ENCODE measurements at places on chromosomes 4 and X.

GRCh38 chr4:76639288-76639687 is 204.3 kb downstream of the SHROOM3 start:
- DNase-seq: peak; percentile 93

GRCh38 chr4:26482508-26483462 is 7.5 kb downstream of the CCKAR start:
- DNase-seq: no peak

- no peak for DNase-seq
These were observed 16.0 kb upstream of the FGF16 start for GRCh38 chrX:77431227-77431626.

- DNase-seq: no peak
These were observed 76.6 kb downstream of the SH3KBP1 start for GRCh38 chrX:19810802-19811201.

- peak; percentile 15 for DNase-seq
These were observed 153.4 kb upstream of the ARSJ start for GRCh38 chr4:114132830-114133229.

DNA sequence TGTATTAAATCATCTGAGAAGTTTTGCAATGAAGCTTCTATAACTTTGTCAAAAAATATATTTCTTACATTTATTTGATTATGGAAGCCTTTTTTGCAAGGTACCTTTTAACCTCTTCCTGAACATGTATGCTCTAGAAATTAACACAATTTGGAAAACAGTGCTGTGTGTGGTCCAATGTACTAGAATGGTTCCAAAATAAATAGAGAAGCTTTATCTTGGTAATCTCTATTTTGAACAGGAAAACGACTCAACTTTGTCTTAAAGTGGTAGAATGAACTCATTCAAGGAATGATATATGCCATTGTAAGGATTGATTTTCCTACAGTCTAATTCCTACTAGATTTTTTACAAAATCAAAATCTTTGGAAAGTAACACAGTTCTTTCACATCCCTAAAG is 248.5 kb downstream of the UNC5C start:
- no peak for DNase-seq

DNA sequence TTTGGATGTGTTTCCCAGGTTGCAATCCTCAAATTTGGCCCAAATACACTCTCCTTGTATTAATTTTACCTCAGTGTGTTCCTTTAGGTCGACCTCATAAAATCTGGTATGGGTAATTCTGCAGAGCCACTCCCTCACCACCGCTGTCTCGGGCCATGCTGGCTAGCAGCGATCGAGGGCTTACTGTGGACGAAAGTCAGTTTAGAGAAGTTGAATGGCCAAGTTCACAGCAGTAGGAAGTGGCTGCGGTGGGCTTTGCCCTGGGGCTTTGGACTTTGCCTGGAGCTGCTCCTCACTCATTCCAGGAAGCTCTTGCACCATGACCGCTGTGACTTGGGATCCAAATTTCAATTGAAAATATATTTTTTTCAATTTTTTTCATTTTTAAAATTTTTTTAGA is 19.6 kb downstream of the TMEM187 start:
- no peak for DNase-seq

GRCh38 chrX:72620550-72621145 is 48.0 kb upstream of the HDAC8 start:
- peak; percentile 86 for DNase-seq

GRCh38 chr4:58776627-58777026 is 1666.4 kb upstream of the IGFBP7 start:
- DNase-seq: peak; percentile 1

- DNase-seq: no peak
These were observed 12.5 kb downstream of the ATP11C start for GRCh38 chrX:139920316-139920715.

Measured in epithelial cell of esophagus (primary cell).